A172 (cell line): ENCODE measurements at places on chromosomes 16 and 17.

- DNase-seq = no peak
Measured at GRCh38 chr16:47524007-47524405, 62.9 kb downstream of the PHKB start.

GRCh38 chr16:89295915-89296314, 78.4 kb downstream of the ZNF778 start:
- no peak for DNase-seq

DNA sequence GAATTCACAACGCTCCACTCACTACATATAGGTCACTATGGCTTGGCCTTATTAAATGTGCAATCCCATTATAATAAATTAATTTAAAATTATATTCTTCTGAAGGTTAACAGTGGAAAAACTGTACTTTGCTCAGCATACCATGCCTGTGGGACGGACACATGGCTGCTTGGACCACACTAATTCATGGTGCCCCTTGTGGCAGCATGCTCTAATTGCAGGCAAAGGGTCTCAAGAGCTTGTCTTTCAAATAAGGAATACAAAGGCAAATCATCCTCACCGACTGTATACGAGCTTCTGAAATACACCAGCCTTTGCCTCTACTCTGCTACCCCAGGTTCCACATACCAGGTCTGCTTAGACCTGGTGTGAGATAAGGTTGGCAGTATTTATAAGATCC, 11.7 kb downstream of the SMPD3 start:
- no peak for DNase-seq

DNA sequence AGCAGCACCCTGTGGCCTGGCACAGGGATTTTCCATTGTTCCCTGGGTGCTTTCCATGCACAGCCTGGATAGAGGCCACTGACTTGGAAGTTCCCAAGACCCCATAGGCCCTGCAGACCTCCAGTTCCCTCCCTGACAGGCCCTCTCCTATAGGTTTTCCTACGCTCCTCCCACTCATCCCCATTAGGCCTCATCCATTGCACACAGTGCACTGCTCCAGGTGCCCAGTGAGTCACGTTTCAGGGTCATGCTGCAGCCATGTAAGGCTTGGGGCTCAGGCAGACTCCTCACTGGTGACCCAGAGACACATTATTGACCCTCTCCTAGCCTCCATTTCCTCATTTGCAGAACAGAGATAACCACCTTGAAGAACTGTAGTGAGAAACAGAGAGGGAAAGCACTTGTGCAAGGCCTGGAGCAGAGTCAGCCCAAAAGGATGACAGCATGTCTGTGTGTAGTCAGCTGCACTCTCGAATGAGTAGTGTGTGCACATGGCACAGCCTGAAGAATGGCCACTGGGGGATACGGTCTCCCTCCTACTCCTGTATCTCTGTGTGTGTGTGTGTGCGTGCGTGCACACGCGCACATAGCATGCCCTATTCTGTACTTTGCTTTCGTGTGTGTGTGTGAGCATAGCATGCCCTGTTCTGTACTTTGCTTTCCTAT, 26.8 kb downstream of the DRC3 start:
- no peak for DNase-seq

- no peak for DNase-seq
Measured at GRCh38 chr16:23334950-23335349, 32.8 kb downstream of the SCNN1B start.

GRCh38 chr17:79619636-79620206, 8.9 kb upstream of the RBFOX3 start:
- DNase-seq = no peak

DNA sequence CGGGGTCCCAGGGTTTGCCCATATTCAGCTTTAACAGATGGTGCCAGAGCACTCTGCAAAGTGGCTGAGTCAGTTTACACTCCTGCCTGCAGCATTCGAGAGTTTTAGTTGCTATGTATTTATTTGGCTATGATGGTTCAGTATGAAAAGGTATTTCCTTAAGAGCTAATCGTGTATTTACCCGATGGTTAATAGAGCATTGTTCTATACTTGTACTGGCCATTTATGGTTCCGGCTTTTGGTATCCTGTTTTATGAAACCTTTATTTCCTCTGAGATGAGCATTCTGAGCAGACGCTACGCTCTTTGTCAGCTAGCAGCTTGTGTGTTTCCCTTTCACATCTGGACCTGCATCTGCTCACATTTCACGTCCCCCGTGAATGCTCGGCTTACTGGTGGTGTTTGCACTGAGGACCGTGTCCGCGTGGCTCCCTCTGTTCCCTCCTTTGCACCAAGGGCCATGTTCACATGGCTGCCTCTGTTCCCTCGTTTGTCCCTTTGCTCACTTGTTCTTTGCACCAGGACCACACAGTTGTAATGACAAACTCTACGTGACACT, 149.1 kb upstream of the CHMP6 start:
- DNase-seq = no peak

DNA sequence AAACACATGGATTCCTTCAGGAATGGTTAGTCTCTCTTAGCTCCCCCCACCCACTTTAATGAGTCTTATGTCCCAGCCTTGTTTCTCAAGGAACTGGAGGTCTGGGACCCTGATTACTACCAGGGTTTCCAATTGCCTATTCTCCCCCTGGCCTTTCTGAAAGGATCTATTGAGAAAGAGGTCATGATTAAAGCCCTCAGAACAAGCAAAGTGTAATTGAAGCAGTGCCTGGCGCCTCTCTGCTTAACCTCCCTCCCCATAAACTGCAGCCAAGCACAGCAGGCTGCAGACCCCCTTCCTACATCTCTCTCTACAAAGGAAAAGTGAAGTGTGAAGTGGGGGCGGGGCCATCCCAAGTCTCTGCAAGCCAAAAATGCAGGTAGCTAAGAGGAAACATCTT, 159.7 kb upstream of the CDH11 start:
- no peak for DNase-seq

GRCh38 chr16:76303637-76304314, 26.6 kb downstream of the CNTNAP4 start:
- DNase-seq = no peak

GRCh38 chr17:2547176-2547575, 35.5 kb upstream of the METTL16 start:
- DNase-seq = peak; percentile 34

DNA sequence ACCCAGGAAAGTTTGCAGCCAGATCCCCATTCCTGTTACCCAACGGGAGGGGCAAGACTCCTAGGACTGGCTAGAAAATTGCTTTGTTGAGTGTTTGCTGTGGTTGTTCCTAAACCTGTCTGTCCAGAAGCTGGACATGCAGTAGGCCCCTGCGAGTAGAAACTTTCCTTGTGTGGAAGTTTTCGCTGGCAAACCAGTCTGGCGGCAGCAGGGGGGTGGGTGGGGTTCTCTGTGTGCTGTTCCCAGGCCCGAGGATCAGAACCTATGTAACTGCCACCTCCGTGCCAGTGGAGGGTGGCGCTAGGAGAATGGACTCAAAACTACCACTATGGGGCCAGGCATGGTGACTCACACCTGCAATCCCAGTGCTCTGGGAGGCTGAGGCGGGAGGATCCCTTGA, 9.2 kb downstream of the SGSM2 start:
- no peak for DNase-seq

DNA sequence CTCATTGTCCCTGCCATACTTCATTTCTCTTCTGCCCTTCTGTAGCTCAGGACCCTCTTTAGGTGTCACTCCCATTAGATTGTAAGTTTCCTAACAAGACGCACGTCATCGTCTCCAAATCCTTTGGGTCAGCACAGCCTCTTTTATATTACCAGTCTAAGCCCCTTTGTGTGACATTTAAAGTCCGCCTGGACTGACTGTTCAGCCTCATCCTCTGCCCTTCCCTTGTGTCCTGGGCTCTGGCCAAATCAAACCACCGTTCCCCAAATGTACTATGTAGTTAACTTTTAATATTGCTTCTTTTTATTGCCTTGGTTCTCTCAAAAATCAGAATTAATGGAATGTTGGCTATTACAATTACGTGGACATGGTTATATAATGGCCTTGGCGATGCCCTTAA, 38.2 kb downstream of the PITPNC1 start:
- DNase-seq = no peak

DNA sequence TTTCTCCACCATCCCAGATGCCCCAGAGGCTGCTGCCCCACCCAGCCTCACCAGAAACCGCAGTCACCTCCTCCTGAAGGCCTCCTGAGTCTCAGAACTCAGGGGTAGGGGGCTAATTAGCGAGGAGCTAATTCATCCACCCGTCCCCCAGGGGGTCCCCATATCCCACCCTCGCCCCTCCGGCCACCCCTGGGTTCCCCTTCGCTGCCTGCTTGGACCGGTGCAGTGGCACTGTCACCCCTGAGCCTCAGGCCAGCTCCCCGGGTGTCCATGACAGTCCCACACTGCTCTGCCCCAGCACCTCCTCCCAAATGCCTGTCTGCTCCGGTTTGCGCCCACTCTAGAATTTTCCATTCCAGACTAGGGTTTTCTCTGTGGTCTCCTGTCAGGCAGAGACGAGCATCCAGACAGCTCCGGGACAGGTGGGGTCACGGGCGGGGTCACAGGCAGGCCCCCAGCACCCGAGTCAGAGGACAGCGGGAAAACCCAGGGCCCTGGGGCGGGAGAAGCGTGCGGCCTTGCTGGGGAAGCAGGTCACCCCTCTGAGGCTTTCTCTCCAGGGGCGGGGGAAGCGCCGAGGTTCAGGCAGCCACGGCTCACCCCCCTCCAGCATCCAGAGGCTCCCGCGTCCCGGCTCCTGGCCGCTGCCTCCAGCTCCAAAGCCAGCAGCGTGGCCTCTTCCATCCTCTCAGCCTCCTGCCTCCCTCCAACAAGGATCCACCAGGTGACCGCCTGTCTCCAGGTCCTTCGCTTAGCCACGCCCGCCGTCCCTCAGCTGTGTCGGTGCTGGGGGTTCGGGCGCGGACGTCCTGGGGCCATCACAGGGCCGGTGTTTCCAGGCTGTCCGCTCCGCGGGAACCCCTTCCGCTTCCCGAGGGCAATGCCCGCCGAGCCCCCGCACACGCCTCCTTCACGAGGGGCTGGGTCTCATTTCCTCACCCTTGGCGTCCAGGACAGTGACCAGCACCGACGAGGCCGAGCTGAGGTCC, 3.1 kb upstream of the PERCC1 start:
- no peak for DNase-seq

GRCh38 chr16:87958632-87959031, 7.4 kb downstream of the BANP start:
- no peak for DNase-seq

DNA sequence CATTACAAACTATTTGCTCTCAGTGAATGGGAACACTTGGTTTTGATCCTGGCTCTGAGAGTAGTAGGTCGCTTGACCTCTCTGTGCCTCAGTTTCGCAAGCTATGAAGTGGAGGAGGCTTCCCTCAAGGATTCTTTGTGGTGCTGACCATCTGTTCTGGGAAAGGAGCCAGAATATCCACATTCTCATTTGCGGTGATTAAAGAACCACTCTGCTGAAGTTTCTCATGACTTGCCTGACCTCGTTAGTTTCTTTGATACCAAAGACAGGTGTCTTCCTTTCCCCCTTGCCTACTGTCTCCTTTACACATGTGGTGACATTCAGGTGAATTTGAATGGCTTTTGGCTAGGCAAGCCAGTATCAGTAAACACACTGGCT, 116.0 kb downstream of the SNX29 start:
- DNase-seq = peak; percentile 84

GRCh38 chr17:14436266-14436665, 135.4 kb downstream of the HS3ST3B1 start:
- no peak for DNase-seq

GRCh38 chr17:61218438-61218837, 181.2 kb upstream of the TBX2 start:
- peak; percentile 68 for DNase-seq

DNA sequence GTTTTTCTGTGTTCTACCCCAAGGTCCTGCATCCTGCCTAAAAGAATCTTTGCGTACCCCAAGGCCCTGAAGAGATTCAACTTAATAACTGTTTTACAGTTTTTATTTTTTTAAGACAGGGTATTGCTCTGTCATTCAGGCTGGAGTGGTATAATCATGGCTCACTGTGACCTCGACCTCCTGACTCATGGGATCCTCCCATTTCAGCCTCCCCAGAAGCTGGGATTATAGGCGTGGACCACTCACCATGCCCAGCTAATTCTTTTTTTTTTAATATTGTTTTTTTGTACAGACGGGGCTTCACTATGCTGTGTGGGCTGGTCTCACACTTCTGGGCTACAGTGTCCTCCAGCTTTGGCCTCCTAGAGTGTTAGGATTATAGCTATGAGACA, 9.3 kb upstream of the FAAP100 start:
- DNase-seq = peak; percentile 75

DNA sequence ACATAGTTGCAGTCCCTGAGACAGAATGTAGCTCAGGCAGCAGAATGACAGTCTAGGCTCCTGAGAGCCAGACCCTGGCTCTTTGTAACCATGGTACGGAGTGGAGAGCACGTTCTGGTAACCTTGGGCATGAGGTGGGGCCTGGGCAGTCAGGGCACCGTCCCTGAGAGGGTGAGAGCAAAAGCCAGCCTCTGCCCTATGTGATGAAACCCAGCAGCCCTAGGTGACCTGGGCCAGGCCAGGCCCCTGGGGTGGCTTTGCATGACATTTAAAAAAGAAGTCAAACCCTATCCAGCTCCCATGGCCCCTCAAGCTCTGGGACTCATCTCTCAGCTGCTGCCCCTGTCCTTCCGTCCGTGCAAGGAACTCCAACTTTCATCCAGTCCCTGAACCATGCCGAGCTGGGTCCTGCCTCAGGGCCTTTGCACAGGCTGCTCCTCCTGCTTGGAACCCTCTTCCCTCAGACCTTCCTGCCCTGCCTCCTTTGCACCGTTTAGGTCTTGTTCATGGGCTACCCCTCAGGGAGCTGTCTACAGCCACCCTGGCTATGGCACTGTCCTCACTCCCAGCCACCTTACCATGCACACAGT, 188.6 kb downstream of the NTN1 start:
- DNase-seq = no peak

DNA sequence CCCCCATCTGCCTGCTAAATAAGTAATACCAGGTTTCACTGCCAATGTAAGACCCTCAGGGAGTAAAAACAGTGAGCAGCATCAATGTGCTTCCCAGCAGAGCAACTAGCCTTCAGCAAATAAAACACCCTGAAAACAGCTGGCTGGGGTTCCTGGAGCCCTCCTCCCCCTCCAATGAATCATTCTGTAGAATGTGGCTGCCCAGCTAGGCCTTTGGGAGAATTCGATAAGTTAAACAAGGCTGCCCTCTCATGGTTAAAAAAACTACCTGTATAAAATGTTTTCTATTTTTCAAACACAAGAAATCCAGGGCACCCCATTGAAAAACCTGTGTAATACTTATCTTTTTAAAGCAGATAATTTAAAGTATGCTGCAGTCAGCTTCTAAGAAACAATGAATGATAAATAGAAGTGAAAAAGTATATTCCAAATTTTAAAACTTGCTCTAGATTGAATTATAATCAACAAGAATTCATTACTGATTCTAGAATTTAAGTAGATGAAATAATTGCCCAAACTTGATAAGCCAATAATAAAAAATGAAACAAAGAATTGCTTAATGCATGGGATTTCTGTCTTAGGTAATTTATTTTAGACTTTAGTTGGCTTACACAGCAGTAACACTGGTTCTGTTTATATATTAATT, 9.4 kb upstream of the TOM1L1 start:
- peak; percentile 76 for DNase-seq

DNA sequence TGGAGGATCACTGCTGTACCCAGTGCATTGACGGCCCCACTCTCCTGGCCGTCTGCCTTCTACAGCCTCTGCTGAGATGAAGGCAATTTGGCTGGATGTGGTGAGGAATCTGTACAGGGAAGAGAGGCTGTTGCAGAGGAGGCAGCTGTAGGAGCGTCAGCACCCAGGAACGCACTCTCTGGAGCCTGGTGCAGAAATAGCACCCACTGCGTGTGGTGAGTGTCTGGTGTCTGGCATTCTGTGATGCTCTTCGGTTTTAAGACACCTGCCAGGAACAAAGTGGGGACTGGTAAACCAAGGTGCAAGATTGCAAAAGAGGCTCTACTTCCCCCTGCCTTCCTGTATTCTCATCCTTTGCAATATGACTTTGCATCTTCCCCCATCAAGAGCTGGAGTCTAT, 187.5 kb upstream of the SDK2 start:
- no peak for DNase-seq
